ENCODE measurements at places on chromosomes 7 and 10.
A peak's percentile ranks its signal among the peaks of the same experiment; 100 is the strongest.

- no peak for DNase-seq
These were observed 41.8 kb downstream of the STK31 start for GRCh38 chr7:23751852-23752251.

GRCh38 chr7:2954433-2954853, 89.2 kb downstream of the CARD11 start:
- no peak for DNase-seq

DNA sequence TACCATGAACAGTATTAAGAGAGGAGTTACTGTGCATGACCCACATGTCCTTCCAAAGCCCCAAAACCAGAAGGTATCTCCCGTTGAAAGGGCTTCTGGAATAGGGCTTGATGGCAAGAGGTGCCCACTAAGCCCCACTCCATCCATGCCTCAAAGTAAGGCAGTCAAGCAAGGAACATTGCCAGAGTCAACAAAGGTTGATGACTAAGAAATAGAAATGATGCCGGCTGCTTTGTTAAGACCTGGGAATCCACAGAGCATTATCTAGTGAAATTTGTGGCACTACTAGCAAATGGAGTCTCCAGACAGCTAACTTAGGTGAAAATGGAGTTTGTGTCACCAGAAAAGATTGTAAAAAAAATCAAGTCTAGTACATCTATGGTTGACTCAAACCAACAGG, 6.2 kb downstream of the SFR1 start:
- no peak for DNase-seq

- DNase-seq, result peak; percentile 92
These were observed 619.8 kb downstream of the LRMDA start for GRCh38 chr10:76051007-76051936.

DNA sequence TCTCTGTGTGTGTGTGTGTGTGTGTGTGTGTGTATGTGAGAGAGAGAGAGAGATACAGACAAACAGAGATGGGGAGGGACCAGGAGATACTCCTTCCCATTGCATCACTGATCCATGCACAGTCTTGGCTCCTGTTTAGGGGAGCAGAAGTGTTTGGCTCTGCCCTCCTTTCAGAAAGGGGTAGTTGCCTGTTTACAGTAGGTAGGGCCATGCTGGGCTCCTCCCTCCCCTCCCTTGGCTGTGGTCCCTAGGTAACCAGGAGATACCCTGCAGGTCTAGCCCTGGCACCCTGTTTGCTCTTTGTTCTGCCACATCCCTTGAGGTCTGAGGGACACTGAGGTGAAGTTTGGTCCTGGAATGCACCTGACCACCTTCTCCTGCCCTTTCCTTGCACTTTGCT, 95.3 kb downstream of the RAMP3 start:
- no peak for DNase-seq

DNA sequence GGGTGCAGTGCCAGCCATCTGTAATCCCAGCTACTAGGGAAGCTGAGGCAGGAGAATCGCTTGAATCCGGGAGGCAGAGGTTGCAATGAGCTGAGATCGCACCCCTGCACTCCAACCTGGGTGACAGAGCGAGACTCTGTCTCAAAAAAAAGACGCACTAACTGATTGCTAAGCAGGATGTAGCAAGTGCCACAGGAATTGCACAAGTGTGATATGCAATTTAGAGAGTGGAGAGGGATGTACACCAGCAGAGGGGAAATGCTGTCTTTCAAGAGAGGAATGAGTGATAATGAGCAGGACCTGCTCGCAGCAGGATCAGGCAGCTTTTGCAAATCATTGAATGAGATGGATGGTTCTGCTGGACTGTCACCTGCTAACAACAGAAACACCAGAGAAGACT, 13.3 kb upstream of the SLC16A12 start:
- peak; percentile 30 for DNase-seq
